ENCODE measurements at places on chromosomes 5 and 9.

GRCh38 chr9:10112798-10113197 lies 500.0 kb downstream of the PTPRD start:
- DNase-seq: no peak

DNA sequence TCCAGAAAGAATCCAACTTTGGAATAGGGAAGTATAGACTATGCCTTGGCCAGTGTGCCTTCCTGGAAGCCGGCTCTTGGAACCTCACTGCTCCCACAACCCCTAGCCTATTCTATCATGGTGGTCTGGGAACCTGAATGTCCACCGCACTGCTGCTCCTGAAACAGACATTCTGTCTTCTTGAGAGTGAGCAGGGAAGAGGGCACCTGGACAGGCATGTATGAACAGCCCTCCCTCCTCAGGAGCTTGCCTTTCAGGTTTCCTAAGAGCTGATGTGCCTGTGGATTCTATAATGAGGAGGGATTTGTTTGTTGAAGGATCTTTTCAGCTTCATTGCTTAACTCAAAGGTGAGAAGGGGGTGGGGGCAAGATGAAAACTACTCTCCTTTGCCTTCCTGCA lies 55.1 kb upstream of the XPA start:
- no peak for DNase-seq

DNA sequence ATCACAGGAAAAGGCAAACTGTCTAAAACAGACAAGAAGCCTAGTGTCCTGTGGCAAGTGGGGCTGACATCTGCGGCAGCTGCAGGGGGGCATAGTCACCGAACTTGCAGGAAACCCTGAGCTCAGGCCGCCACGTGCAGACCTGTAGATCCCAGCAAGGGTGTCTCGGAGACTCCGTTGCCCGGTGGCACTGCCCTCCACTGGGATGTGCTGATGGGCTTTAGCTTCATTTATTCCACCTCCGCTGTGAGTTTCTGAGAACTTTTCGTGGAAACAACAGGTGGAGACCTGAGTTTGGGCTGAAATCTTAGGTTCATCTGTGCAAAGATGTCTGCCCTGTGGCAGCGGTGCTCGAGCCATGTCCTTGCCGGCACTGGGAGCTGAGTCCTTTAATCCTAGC lies 22.1 kb downstream of the CEP72 start:
- DNase-seq: no peak

DNA sequence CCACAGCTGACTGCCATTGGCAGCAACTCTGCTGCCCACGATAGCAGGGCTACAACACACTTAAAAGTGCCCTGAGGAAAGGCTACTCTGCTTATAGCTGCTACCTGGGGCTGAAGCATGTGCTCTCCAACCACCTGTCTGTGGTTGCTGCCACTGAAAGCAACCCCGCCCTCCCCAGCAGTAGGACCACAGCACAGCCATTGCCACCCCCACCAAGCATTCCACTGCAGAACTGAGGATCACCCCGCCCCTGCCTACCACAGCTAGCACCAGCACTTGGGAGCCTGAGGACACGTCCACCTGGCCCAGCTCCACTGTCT lies 85.8 kb downstream of the LPAR1 start:
- no peak for DNase-seq

DNA sequence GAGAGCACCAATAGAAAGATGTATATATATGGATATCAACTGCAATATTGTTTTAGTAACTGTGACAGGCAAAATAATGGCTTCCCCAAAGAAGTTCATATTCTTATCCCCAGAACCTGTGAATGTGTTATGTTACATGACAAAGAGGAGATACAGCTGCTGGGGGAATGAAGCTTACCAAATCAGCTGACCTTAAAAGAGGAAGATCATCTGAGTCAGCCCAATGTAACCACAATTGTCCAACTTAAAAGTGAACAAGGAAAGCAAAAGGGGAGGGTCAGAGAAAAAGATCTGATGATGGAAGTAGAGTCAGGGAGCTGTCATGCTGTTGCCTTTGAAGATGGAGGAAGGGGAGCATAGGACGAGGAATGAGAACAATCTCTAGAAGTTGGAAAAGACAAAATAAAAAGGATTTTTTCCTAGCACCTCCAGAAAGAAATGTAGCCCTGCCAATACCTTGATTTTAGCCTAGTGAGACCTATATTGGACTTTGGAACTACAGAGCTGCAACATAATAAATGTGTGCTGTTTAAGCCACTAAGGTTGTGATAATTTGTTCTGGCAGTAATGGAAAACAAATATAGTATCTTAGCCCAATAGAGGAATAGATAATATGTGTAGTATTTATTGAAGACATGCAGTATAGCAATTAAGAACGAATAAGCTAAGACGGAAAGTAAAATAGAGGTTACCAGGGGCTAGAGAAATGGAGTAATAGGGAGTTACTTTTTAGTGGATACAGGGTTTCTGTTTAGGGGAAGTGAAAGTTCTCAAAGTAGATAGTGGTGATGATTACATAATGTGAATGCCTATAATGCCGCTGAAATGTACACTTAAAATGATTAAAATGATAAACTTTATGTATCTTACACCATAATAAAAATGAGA lies 115.9 kb downstream of the PIK3R1 start:
- no peak for DNase-seq

DNA sequence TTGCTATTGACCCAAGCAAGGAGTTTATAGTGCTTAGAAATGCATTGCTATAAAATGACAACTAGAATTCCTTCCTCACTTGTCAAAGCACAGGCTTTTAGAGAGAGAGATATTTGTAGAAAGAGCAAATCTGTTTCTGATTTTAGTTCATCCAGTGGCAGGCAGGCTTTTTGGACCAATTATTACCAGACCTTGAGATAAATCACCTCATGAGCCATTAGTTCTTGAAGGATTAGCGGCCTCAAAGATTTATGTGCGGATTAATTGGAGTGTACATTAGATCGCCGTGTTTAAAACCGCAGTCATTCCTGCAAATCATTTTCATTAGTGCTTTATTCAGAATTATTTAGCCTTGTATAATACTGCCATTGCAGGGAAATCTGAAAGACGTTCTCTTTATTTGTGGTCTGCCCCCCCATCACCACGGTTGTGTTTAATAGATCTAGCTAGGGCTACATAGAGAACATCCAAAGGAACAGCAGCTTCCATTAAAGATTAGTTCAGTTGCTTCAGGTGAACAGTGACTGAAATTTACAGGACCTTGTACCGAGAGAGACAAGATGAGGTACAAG lies 28.8 kb upstream of the TJP2 start:
- no peak for DNase-seq

DNA sequence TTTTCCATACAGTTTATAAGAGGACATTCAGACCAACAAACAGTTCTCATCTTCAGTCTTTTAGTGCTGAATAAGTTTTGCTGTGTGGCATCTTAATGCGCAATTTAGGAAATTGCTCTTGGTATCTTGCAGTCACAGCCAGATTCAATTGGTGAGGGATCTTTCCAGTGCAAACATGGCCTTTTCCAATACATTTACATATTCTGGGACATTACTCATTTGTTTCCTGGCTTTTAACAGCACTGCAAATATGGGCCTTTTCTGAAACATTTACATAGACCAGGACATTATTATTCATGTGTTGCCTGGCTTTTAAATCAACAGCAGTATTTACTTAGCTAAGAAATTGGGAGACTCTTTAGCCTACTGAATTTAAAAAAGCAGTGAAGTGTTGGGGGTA lies 22.7 kb downstream of the ANKRD33B start:
- no peak for DNase-seq

DNA sequence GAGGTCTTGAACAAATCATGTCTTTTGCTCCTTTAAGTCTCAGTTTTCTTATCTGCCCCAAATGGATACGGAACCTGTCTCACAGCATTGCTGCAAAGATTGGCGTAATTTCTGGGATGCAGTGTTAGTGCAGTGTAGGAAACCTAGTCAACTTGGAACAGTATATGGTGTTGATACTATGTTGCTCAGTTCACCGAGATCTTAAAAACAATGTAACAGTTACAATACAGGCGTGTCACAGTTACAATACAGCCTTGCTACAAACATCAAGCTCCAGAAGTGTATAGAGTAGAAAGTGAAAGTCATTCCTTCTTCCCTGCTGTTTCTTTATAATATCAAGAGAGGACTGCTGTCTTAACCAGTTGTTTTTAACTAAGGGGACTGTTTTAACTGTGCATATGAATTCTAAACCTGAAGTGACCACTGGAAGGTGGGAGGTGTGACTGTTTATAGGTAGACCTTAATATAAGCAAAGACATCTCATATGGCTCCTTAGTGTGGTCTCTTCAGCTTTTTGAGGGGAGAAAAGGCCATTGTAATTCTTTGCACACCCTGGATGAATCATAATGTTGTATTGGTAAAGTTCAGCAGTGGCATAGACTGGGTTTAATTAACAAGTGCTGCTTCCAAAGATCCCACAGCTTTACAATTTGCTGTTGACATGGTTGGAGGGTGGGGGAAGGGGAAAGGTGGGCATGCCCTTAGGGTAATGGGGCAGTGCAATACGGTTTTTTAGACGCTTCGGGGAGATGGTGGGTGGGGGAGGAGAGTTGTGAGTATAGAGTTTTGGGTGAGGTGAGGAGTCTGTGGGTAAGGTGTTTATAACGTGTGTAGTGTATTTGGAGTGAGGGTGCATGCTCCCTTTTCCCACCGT lies 12.9 kb downstream of the PRRC2B start:
- no peak for DNase-seq

DNA sequence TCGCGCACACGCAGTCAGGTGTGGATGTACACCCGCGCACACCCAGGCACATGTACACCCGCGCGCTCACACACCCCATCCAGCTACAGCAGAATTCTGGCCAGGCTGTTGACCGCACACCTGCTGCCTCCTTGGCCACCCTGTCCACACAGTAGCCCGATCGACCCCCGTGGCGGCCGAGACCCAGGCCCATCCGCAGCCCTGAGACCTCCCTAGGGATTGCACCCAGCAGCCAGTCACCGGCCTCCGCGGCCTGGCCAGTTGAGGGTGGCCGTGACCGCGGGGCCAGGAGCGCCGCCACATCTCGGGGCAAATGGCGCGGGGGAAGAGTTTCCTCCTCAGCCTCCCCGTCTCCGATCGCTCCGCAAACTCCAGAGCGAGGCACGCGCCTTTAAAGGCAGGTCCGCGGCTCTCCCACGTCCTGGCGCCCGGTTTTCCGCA lies 774 bp upstream of the ADAMTS16 start:
- DNase-seq: no peak

DNA sequence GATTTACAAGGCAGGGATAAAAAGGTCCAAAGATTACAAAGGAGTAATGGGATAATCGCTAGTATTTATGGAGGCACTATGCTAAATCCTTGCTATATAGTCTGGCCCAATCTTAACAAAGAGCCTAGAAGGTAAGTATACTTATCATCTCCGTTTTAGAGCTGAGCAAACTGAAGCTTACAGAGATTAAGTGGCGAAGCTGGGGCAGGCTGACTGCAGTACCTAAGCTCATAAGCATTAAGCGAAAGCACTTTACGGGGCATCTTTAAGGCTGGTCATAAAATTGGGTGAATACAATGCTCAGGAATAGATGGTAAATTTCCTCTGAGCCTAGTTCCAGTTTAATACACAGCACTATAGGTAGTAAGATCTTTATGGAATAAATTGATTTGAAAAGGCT lies 30.0 kb upstream of the ZNF366 start:
- no peak for DNase-seq

DNA sequence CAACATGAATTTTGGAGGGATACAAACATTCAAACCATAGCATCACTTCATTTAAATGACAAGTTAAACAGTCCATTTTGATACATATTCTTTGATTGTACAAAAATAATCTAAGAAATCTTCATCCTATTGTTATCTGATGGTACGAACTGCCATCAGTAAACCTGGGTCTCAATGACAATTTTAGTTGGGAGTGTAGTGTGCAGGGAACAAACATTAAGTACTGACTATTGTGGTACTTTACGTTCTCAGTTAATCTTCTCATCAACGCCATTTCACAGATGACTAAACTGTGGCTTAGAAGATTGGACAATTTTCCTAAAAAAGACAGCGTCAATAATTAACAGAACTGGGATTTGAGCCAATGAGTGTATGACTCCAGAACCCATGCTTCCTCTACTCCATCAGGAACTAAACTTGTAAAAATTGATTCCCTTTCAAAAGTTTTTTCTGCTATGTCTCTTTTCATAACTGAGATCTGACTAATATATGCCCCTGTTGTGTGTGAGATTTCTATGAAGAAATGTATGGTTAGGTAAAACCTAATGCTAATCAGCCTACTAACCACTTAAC lies 21.1 kb downstream of the TNPO1 start:
- no peak for DNase-seq

DNA sequence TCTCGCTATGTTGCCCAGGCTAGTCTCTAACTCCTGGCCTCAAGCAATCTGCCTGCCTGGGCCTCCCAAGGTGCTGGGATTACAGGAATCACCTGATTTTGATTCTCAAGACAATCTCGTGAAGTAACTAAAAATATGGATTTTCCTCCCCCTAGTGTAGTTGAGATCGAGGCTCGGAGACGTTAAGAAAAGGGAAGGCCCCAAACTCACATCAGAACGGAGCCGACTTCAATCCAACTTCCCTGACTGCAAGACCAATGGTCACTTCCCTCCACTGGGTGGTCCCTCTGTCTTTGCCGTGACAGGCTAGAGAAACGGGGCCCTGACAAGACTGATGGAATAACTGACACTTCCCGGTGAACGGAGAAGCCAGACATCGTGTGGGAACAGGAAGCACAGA lies 28.3 kb downstream of the BARHL1 start:
- DNase-seq: no peak

DNA sequence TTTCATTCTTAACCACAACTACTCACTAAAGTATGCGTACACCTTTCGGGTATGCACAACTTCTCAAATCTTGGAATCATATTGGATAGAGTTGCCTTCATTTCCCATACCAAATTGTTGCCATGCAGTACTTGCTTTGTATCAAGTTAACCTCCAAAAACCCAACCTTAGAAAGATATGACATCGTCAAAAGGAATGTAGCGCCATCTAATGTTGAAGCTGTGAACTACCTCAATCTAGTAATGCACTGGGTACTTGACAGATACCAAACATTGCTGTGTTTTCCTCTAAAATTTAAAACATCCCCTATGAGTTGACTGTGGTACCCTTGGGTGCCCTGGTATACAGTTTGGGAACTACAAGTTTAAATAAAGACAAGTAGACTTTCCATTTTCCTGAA lies 318.4 kb downstream of the ARL15 start:
- DNase-seq: no peak

GRCh38 chr9:113497051-113497450 lies 33.5 kb downstream of the RGS3 start:
- no peak for DNase-seq
